ENCODE measurements at places on chromosomes 5 and 9.

DNA sequence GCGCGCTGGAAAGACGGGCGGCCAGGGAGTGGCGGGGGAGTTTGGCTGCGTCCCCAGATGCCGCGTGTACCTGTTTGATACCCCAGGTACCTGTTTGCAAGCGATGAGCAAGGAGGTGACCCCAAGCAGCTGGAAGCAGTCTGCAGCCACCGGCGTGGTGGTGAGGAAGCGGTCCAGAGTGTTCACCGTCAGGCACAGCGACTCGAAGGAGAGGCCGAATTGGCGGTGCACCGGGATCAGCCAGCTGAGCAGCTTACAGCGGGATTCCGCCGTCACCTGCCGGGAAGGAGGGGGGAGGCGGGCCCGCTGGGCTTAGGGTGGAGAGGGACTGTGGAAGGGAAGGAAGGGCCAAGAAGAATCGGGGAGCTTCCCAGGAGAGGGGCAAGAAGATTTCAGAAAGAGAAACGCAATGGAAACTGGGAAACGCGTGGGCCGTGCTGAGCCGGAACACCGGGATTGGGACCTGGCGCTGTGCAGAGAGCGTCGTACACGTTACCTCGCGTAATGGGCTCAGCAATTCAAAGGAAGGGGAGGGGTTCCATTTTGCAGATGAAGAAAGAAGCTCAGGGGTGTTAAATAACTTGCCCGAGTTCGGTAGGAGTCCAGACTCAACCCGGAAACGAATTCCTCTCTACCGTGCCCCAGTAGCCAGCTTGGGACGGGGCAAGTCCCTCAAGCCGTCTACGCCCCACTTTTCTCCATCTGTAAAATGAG, 980 bp downstream of the CCNO start:
- no peak for DNase-seq

DNA sequence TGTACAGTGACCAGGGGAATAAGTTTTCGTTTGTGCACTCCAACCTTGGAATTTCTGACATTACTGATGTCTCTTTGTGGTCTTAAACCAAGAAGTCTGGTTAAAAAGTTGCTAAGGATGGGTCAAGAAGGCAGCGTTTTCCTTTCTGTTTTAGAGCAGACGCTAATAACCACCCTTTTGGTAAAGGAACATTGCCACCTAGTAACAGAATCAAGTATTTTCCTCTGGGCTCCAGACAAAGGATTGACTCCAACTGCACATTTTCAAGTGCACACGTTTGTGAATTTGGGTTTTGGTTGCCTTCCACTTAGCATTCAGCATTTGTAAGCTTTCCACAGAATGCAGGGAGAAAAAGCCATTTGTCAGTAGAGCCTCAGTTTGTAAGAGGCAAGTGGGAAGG, 22.2 kb upstream of the CEP78 start:
- no peak for DNase-seq

DNA sequence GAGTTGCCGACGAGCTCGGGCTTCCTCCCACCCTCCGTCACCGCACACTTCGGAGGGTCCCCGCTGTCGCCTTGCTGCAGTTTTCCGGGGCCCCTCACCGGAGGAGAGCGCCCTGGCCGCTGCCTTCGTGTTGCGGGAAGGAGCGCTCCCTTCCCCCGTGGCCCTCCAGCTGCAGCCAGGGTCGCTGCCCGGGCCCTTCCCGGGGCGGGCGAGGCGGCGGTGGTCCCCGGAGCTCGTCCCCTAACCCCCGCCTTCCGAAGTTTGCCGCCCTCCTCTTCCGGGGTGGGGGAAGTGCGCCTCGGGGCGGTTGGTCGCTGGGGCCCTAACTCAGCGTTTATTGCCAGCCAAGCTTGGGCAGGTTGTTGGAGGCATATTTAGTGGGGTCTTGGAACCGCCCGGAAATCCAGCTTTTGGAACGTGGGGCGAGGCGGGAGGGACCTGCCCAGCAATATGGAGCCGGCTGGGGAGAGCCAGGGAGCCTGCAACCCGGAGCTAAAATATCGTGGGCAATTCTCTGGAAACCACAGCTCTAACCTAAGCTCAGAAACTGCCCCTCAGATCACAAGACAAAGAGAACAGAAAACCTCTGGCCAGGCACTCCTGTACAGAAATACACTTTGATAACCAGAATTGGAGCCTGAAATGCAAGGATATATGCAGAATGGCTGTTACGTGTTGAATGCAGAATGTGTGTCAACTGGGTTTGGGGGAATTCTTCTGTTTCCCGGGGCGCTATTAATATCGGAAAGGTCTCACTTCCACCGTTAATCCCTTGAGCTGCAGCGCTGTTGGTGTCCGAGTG, 890 bp downstream of the PIK3R1 start:
- DNase-seq, result peak; percentile 34

DNA sequence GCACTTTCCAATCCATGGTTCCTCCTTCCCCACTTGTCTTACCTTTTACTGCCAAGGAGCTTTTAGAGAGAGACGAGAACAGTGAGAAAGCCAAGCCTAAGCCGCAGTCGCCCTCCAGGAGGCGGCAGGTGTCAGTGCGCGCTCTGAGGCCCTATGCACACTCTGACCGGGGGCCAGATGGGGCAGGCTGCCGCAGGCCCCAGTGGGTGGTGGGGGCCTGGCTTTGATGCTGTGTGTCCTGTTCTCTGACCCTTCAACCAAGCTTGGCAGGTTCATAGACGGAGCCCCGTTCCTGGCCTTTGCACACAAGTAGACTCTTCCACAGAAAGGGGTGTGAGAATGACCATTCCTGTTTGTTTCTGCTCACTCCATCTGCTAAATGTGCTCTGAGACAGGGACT, 77.3 kb downstream of the WNK2 start:
- DNase-seq, result no peak

DNA sequence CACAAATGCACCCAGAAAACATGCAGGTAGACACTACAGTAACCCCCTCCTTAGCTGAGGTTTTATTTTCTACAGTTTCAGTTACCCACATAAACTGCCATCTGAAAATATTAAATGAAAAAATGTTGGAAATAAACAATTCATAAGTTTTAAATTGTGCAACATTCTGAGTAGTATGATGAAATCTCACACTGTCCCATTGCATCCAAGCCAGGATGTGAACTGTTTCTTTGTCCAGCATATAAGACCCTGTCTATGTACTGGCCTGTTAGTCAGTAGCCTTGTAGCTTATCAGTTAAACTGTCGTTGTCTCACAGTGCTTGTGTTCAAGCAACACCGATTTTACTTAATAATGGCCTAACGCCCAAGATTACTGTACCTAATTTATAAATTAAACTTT, 630.5 kb downstream of the ANXA1 start:
- DNase-seq, result no peak

DNA sequence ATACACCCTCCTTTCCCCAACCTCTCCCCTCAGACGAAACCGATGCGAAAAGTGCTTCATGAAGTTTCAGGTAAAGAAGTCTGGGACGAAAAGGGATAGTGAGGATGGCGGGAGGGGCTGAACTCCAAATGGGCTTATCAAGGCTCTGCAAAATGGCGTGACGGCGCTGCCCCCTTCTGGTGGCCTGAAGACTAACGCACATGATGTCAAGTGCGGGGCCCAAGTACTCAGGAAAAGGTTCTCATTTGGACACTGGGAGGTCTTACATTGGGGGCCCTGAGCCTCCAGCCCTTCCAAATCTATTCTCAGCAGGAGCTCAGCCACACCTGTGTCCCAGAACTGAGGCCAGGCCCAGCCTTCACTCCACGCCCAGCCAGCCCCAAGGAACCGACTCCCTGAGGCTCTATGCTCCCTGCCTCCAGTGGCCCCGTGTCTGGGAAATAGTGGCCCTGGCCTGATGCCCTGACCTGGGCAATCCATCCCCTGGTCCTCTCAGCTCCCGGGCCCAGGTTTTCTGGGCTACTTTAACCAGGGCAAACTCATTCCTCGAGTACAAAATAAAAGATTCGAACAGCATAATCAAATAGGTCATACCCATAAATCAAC, 119.9 kb downstream of the KCNIP1 start:
- DNase-seq, result no peak

DNA sequence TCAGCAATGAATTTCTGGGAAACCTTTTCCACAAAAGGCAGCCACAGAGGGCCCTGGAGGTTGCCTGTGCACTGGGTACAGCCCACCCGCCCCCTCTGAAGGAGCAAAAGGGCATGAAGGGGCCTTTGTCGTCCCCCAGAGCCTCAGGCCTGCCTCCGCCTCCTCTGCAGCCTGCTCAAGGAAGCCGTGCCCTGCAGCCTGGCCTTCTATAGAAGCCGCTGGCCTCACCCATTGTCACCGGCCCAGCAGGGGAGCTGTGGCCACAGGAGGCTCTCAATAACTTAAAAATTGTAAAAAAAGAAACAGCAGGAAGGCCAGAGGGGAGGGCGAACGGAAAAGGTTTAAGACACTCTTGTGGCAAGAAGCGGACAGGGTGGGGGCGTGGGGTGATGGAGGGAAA, 213.3 kb downstream of the IRX2 start:
- DNase-seq, result no peak

- no peak for DNase-seq
Observed at GRCh38 chr5:170132269-170132975, 26.7 kb downstream of the FOXI1 start.

- no peak for DNase-seq
Observed at GRCh38 chr5:42285230-42285629, 138.0 kb upstream of the GHR start.

DNA sequence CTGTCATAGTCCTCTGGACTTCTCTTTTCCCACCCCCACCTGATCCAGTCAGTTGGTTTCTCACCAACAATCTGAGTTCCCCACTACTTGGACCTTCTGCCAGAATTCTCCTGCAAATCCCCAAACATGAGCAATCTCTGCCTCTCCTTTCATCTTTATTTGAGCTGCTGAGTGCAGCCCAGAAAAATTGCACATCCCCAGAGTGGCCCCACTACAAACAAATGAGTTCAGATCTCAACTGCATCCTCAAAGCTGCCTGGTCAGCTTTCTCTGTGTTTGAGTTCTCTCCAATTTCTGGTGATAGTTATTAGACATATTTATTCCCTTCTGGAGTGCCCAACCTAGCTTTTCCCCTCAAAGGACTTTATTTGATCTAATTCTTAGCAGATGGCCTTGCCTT, 102.2 kb downstream of the PSAT1 start:
- no peak for DNase-seq

GRCh38 chr5:141040093-141040770, 10.9 kb upstream of the PCDHB1 start:
- DNase-seq, result no peak

- DNase-seq, result no peak
Observed at GRCh38 chr5:171697221-171698102, 88.2 kb upstream of the SMIM23 start.

- no peak for DNase-seq
Observed at GRCh38 chr9:9790216-9790872, 822.5 kb downstream of the PTPRD start.

DNA sequence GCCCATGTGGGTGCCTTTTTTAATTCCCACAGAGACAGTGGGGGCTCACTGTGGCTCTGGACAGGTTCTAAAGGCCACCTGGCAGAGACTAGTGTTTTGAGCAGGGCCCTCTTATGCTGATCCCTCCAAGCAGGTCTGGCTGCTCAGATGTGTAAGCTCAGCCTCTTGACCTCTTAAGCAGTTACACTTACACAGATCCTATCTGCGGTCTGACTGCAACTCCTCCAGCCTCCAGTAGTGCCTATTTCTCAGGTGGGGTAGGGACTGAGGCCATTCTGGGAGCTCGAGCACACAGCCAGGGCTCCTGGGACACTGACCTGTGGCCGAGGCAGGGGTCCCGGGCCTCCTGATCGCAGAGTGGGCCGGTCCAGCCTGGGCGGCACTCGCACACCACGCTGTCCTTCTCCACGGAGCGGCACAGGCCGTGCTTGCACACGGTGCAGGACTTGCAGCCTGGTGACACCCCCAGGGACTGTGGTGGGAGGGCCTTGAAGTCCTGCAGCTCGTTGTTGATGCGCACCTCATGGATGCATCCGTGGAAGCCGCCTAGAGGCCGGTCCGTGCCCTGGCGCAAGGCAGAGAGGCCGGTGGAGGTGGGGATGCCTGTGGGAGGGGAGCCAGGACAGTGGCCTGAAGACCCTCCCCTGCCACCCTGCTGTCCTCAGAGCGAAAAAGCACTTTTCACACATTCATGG, 91.9 kb upstream of the PANK3 start:
- DNase-seq, result no peak

DNA sequence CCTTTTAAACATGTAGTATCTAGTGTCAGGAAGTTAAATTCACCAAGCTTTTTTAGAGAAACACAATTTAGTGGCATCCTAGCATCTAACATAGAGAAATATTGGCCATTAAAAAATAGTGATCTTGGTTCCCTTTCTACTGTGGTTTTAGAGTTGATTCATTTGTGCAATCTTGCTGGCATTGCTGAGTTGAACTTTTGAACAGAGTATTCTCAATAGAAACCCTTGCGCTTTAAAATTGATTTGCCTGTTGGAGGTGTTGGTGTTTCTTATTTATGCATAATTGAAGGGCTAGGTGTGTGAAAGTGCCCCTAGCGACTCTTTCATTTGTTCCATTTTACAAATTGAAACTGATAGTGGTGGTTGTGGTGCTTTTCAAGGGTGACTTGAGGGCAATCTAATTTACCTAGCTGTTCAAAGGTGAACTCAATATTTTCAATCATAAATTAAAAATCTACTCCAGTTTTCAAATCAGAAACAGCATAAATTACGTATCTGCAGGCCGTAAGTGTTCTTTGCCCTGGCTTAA, 73.0 kb upstream of the MPDZ start:
- no peak for DNase-seq

GRCh38 chr9:111582888-111583287, 16.6 kb downstream of the PTGR1 start:
- no peak for DNase-seq

- peak; percentile 29 for DNase-seq
Observed at GRCh38 chr9:35616681-35617459, 1.3 kb downstream of the CD72 start.

GRCh38 chr5:6703806-6704205, 9.4 kb upstream of the TENT4A start:
- no peak for DNase-seq
